ENCODE measurements at places on chromosomes 1 and 21.

GRCh38 chr1:23434260-23434775 is 9.8 kb upstream of the TCEA3 start:
- DNase-seq: no peak

DNA sequence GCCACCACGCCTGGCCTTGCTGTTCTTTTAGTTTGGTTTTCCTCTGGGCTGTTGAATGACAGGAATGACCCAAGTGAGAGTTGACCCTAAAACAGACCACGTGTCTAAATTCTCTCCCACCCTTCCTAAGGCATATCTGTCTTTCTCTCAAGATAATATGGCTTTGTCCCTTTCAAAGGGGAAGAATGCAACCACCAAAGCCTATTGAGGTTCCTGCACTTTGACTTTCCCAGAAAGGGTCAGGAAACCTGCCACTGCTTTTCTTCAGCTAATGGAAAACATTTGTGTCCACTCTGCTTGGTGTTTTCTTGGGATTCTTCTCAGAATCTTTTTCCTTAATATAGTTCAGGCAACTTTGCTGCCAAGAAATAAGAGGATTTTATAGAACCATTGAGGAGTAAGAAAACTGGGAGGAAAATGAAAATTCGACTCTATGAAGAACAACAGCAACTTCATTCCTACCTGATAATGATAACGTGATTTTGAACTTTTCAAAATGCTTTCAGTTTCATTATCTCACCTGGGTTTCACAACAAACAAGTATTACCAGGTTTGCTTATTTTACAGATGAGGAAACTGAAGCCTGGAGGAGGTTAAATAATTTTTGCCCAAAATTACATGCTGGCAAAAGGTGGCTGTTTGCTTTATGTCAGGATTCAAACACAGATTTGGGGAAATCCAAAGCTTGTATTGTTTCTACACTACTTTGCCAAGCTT is 6.9 kb downstream of the PLPP3 start:
- no peak for DNase-seq

- peak; percentile 99 for DNase-seq
Observed at GRCh38 chr1:241990040-241990439, 8.9 kb downstream of the MAP1LC3C start.

- no peak for DNase-seq
Observed at GRCh38 chr1:207021139-207021861, 11.3 kb downstream of the C1orf116 start.

GRCh38 chr1:102434421-102434820 is 437.7 kb upstream of the OLFM3 start:
- peak; percentile 0 for DNase-seq

- no peak for DNase-seq
Observed at GRCh38 chr1:227779021-227779441, 36.4 kb upstream of the PRSS38 start.

GRCh38 chr1:33482412-33482811 is 10.0 kb downstream of the ZSCAN20 start:
- no peak for DNase-seq

DNA sequence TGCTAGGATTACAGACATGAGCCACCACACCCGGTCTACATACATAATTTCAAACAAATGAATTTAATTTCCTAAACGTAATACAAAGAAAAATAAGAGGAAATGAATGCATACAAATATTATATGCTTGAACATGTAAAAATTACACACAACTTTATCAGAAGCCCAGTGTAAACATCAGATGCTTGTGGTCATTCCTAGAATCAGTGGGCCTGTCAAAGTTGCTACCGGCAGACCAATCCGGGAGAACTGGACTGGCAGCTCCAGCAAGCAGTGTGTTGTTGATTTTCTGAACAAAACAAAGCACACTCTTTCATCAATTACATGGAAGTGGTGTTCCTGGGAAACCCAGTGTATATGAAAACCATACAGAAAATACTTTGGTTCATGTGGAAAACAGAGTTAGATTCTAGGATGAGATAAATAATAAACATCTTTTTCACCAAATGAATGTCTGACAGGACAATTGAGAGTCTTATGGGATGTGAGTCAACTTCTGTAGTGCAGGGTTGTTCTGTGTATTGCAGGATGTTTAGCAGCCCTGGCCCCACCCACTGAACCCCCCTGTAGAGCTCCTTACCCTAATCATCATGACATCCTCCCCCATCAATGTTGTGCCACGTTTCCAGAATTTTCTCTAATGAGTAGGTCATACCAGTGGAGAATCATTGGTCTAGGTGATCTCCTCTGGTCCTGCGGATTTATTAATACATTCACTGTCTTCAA is 33.8 kb downstream of the MFSD2A start:
- no peak for DNase-seq

DNA sequence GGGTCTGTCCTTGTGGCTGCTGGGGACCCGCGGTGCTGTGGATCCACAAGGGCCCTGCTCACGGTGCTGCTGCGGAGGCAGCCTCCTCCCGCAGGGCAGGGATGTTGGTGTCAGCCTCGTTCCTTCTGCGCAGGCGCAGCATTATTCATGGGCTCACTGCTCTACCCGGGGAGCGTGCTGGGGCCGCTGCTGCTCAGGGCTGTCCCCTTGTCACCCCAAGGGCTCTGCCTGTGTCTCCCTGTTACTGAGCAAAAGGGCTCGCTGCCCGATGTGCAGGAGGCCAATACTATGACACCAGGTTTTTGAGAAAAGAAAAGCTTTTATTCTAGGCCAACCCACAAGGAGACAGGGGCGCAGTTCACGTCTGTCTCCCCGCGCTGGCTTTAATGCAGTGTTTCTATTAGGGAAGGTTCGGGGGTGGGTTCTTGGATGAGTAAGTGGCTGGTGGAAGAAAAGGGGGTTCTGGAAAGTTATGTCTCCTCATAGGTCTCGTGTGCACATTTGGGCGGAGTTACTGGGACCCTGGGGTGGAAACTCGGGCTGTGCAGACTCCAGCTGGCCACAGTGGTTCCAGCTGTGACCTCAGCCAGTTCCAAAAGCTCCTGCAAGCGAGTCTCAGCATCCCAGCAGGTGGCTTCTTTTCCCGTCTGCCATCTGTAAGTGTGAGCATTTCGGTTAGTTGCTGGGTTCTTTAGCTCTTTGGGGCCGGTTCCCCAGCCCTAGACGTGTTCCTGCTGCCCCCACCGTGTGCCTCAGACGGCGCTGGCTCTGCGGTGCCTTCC is 40.8 kb upstream of the LRRC3 start:
- no peak for DNase-seq

DNA sequence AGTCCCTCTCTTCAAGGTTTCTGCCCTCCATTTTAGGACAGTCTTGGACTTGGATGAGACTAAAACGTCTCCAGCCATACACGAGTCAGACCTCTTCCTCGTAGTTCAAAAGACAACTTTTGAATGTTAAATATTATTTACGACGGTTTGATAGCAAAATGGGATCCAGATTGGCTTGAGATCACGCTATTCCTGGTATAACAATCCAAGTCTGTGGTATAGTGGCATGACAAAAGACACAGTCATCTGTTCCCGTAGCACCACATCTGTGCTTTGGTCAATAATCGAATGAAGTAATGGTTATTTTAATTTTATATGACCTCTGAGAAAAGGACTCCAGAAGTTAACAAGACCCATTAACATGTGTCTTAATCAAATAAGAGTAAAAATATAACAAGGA is 7.0 kb downstream of the PCP4 start:
- DNase-seq: no peak

DNA sequence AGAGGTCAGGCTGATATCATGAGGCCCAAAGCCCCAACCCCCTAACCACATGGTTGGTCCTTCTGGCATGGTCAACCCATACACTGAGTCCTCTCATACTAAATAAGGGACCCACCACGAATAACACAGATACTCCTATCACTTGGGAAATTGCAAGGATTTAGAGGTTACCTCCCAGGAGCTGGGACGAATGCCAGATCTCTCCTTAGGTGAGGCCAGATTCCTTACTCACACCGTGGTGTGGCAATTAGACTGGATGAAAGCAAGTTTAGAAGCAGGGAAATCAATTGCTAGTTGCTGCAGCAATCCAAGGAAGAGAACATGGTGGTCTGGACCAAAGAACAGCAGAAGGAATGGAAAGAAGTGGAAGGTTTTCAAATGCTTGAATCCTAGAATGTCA is 60.1 kb downstream of the IER5 start:
- DNase-seq: no peak

DNA sequence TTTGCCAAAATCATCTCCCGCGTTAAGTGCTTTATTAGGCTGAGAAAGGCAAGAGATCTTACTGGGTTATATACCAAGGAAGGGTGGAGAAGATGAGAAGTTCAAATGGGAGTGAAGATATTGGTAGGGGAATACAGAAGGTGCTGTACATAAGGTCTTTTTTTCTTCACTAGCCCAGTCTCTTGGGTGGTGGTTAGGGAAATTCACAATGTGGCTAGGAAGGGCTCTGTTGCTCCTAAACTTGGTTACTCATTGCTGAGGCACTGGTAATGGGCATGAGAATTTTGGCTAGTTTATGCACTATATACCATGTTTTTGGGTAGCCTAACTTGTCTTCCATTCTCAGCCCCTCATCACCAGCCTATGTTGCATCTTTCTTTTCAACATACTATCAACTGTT is 50.6 kb downstream of the LHX4 start:
- DNase-seq: no peak

- DNase-seq: peak; percentile 7
Observed at GRCh38 chr1:101697072-101697471, 299.7 kb downstream of the OLFM3 start.

DNA sequence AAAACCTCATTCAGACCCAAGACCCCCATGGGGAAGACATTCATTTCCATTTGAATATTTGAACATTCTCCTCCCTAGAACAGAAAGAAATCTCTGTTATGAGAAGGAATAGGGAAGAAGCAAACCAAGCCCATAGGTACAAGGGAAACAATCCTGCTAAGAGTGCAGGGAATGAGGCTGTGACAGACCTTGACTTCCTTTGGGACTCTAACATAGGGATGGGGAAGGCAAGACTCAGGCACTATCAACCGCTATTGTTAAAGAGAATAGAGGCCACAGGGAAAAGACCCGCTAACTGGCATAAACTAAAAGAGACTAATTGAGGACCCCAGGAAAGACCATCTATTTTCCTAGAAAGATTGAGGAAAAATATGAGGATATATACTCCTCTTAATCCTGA is 117.8 kb upstream of the BRINP3 start:
- no peak for DNase-seq

DNA sequence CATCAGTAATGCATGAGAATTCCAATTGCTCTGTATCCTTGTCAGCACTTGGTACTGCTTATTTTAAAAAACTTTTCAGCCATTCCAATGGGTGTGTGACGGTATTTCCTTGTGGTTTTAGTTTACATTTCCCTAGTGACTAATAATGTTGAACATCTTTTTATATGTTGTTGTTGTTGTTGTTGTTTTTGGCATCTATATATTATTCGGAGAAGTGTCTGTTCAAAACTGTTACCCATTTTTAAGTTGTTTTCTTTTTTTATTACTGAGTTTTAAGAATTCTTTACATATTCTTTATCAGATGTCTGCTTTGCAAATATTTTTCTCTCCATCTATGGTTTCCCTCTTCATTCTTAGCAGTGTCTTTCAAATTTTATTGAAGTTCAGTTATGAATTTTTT is 231.1 kb upstream of the POU3F1 start:
- no peak for DNase-seq

- peak; percentile 89 for DNase-seq
Observed at GRCh38 chr1:64223329-64224151, 20.1 kb downstream of the UBE2U start.

DNA sequence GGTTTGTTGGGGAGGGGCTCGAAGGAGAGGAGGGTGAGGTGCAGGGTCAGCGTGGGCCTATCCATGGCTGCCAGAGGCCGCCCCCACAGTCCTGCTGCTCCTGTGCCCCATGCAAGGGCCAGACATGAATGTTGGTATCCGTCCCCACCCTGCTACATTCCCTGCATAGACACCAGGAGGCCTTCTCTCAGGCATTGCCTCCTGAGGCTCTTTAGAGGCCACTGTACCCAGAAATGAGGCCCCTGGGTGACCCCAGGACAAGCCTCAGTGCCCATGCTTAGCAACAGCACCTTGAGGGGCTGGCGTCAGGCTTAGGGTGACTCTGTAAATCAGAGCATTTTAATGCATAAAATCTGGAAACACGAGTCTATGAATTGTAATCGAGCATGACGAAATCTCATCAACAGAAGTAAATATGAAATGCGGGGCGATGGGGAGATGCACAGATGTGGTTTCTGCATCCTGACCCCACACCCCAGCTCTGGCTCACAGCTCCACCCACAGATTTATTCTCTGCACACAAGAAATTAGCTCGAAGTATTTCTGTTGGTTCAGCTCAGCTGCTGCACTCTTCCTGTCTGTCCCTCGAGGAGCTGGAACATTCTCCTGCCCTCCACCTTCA is 124.0 kb upstream of the CSF3R start:
- no peak for DNase-seq

DNA sequence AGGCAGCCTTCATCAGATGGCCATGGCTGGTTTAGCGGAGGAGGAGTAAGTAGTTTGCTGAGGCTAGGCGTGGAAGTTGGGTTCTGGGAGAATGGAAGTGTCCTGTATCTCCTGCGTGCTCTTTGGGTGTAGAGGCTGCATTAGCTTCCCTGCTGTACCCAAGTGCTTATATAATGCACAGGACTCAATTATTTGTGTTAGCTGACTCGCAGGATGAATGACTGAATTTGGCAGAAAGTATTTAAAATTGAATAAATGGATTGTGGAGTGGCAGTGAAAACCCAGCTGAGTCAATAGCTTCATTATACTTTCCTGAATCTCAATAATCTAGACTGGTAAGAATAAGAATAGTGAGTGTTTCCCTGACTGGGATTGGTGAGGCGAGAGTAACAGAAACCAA is 13.8 kb downstream of the DNTTIP2 start:
- no peak for DNase-seq

DNA sequence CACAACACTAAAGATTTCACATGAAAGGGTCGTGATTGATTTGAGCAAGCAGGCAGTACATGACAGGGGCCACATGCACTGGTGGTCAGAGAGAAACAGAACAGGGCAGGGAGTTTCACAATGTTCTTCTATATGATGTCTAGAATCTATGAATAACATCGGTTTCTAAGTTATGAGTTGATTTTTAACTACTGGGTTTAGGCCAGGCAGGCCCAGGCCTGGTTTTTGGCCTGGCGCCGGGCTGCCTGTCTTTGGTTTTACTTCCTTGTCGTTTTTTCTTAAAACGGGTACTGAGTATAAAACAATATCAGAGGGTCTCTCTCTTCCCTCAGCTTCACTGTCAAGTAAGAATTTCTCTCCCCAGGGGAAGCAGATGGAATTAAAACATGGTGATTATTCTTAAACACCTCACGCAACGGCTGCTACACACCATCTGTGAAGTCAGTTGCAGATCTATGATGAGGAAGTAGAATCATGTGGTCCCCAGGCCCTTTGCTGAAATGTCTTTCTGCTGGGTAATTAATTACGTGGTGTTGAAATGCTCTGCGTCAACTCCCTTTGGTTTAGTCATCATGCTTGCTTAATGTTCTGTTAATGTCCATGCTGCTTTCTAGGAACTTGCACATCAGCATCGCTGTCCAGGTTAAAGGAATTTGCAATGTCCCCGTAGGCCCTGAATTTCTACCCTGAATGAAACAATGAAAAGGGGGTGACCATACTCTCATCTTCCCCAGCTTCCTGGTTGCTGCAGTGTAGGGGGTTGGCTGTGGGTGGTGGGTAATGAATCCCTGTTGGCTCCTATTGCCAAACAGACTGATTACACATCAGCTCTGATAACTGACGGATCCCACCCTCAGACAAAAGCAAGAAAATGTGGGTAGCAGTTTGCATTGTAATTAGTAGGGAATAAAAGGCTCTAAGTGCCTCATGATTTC is 70.3 kb downstream of the SERINC2 start:
- DNase-seq: peak; percentile 100

- DNase-seq: no peak
Observed at GRCh38 chr1:3305156-3305555, 149.3 kb upstream of the ARHGEF16 start.

All from fibroblast of mammary gland (primary cell).